ENCODE measurements at places on chromosomes 3 and 15. TPM values are rescaled to one million over a fixed set of nuclear protein-coding genes. Genes with fewer than 3 reads are reported as not detected.

The RAB7A gene
- 386 TPM for total RNA-seq

The GPR176 gene
- total RNA-seq, result 12.7 TPM

The CCDC9B gene
- total RNA-seq, result 55.9 TPM

The CCDC191 gene
- 5.6 TPM for total RNA-seq

Measured in Panc1 (cell line).